ENCODE measurements at places on chromosomes 2 and 18. TPM values are rescaled to one million over a fixed set of nuclear protein-coding genes. Genes with fewer than 3 reads are reported as not detected.

The GPR39 gene
- total RNA-seq = 4.7 TPM

The NT5DC4 gene
- not detected for total RNA-seq

The CAPN14 gene
- total RNA-seq = not detected

The DRC1 gene
- not detected for total RNA-seq

The MAP2 gene
- 2.1 TPM for total RNA-seq

GRCh38 chr2:232008907-232009638, 47.6 kb downstream of the DIS3L2 start:
- no peak for DNase-seq

GRCh38 chr2:129717560-129718130, 261.8 kb upstream of the RAB6C start:
- no peak for DNase-seq

DNA sequence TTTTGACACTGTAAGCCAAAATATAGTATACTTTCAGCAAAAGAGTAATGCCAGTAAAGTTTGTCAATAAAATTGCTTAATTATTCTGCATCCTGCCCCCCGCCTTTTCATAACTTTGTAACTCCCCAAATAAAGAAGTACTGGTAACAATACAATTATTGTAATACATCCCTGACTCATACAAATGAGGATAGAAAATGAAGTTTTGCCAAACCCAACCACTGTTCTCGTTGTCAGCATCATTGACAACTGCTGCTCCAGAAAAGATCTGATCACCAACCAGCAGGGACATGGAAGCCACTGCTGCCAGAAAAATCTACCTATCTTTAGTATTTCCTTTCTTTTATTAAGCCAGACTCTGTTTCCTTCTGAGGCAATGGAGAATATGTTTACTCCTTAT, 27.1 kb downstream of the SCN3A start:
- DNase-seq = no peak

- DNase-seq = no peak
These were observed 1612.6 kb upstream of the NXPH2 start for GRCh38 chr2:140392824-140393223.

GRCh38 chr2:121873864-121874263, 118.4 kb downstream of the TSN start:
- no peak for DNase-seq

DNA sequence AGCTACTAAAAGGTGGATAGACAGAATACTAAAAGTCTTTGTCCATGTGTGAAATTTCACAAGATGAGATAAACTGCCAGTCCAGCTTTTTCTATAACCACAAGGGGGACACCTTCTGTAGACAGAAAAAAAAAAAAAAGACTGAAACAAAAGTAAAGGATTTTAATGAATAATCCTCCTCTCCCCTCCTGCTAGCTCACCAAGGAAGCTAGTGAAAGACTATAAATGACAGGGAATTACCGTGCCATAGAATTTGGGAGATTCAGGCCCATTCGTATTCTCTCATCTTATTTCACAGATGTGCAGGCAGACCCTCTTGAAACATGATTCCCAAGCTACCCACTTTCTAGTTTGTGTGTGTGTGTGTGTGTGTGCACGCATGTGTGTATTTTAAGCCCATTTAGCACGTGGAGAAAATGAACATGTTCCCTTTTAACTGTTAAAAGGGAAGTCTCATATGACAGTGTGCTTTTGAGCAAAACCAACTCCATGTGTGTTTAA, 36.3 kb upstream of the SLC8A1 start:
- peak; percentile 47 for DNase-seq

- DNase-seq = no peak
These were observed 33.7 kb upstream of the FAM98A start for GRCh38 chr2:33632831-33633230.

DNA sequence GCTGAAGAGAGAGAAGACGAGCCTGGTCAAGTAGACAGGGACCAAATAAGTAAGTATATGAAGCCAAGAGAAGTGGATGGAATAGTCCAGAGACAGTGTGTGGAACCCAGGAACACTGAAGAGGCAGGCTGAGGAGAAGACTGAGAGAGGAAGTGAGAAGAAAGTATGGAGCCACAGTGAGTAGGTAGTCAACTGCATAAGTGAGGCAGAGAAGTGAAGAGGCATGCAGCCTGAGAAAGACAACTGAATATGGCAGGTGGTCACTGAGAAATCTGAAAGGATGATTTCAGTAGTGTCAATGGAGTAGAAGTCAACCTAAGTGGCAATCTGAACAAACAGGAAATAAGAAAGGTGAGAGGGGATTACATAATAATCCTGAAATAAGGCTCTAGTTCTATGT, 55.4 kb downstream of the CWC22 start:
- no peak for DNase-seq

GRCh38 chr18:7568426-7568825, 1.3 kb downstream of the PTPRM start:
- no peak for DNase-seq

- DNase-seq = no peak
These were observed 344.8 kb downstream of the MTX2 start for GRCh38 chr2:176614049-176614448.

GRCh38 chr2:942775-943460, 7.7 kb upstream of the SNTG2 start:
- DNase-seq = no peak

DNA sequence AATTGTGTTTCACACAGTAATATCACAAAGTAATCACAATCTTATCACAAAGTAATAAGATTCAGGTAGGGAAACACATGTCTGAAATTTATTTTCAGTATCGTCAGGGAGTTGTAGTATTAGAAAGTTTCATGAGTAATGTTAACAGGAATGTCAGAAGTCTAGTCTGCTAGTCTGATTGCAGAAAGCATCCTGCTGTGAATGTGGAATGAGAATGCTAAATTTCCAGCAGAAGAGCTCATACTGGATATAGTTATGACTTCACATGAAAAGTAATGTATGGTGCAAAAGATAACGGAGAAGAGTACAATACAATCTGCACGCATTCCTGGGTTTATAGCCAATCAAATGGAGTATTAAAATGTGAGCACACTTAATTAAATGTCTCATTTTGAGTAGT, 494.7 kb upstream of the SETBP1 start:
- peak; percentile 1 for DNase-seq
